HT-29 (cell line): ENCODE measurements at places on chromosomes 3 and 15. TPM values are rescaled to one million over a fixed set of nuclear protein-coding genes. Genes with fewer than 3 reads are reported as not detected.

DNA sequence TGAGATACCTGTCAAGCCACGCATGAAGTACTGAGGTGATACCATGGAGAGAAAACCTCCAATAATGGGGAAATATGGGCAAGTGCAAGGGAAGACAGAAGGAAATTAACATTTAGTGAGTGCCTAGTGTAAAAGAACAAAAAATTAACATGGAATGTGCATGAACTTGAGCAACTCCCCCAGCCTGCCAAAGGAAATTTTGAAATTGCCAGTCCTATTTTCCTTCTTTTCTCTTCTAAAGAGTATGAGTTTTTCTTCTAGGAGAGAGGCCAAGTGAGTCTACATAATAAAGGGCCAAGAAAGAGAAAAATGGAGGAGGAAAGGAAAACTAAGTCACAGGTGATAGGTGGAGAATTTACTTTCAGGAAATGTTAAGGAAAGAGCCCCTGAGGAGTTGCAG is 602.4 kb upstream of the MDFIC2 start:
- DNase-seq, result no peak

DNA sequence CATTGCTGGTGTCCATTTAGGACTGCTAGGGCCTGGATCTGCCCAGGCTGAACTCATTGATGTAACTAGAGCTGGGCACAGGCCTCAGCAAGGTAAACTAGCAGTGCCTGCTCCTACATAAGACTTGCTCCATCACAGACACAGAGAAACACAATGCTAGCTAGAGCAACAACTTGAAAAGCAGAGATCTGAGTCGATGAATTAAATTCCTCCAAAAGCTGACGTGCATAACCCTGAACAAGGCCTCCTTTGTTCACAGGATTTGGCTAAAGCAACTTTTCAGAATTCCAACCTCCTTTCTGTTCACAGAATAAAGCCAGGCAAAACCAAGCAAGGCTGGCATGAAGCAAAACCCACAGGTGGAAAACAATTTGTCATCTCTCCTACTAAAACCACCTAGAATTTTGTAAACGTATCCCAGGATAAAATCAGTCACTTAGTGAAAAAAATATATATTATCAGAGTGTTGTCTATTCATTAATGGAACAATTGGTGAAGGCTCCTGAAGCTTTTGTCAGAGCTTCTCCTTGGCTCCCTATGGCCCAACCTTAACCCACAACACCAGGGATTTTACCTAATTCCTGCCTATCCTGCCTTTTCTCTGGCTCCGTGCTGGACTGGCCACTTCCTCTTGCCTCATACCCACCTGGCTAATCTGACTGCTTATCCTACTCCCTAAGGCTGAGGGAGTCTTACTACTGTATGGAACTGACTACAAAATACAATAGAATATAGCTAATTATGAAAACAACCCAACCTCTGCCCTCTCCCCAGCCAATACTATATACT is 39.9 kb downstream of the PLCH1 start:
- DNase-seq, result no peak

DNA sequence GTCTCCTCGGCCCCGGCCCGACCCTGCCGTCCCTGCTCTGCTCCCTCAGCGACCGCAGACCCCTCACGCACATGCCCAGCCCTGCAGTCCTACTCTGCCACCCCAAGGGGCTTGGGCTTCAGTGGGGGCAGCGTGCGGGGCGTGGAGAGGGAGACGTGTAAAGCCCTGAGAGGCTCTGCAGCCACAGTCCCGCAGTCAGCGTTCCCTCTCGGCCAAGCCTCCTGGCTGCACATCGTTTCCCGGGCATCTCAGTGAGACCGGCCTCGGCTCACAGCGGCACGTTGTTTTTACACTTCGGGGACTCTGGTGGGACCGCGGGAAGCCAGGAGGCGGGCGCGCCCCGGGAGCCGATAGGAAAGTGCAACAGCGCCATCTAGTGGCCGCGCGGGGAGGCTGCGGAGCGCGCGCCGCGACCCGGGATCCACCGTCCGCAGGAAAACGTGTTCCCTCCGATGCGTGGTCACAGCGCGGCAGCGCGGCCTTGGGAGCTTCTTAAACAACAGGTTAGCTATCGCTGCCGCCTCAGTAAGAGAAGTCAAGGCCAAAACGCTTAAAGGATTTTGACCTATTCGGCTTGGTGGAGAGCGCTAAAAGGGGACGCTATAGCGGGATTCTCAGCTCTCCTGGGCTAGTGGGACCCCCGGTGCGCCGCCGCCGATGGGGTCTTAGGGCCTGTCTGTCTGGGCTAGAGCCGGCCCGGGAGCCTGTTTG is 226.8 kb upstream of the IGF1R start:
- peak; percentile 45 for DNase-seq

GRCh38 chr3:72517921-72518424 is 330.3 kb downstream of the SHQ1 start:
- DNase-seq, result no peak

GRCh38 chr15:62712455-62712839 is 330.1 kb upstream of the TPM1 start:
- no peak for DNase-seq

ACKR4 gene
- total RNA-seq, result 0.37 and 0.43 TPM in 2 replicates

ILDR1 gene
- total RNA-seq, result 7.2 and 7.4 TPM in 2 replicates

BCHE gene
- total RNA-seq, result not detected in 2 replicates
